Activated naive CD4-positive, alpha-beta T cell (primary cell): ENCODE measurements at places on chromosomes 3 and 15.

DNA sequence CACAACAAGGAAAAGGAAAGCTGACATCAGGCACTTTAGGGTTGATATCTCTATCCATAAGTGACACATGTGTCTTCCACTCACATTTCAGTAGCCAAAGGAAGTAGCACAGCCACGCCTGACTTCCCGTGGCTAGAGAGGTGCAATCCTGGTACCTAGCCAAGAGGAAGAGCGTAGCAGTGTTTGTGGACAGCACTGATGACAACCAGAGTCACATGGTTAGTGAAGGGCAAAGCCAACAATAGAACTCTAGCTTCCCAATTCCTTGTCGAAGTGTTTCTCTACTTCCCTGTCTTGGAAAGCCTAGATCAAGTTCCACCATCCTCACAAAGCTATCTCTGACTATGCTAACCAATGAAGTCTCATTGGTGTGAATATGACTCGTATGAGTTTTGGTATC, 189.2 kb downstream of the RSL24D1 start:
- DNase-seq: no peak

- no peak for DNase-seq
These were observed 29.3 kb upstream of the SH3BP5 start for GRCh38 chr3:15361494-15362214.

DNA sequence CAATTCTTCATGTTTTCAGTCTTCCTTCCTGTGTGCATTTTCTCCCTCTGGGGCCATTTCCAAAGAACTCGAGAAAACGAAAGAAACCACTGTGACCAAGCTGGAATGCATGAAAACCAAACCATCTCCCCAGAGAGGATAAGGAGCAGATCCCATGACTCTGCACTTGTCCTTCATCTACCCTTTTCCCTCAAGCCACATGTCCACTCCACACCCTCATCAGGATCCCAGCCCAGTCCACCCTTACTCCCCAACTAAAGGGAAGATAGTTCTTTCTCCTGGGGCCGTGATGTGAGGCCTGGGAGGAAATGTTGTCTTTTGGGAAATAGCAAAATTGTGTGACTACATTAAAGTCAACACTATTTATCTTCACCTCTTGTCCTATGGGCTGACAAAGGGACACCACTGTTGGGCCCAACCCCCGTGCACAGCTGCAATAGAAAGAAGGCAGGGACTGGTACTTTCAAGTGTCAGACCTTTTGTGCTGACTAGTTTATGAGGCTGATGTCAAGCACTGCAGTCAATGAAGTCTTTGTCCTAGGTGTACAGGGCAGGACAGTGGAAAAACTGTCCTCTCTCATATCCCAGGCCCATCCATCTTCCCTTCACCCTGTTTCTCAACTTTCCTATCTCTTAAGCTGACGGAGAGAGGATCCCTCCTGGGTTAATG, 487.1 kb upstream of the NR2F2 start:
- no peak for DNase-seq

DNA sequence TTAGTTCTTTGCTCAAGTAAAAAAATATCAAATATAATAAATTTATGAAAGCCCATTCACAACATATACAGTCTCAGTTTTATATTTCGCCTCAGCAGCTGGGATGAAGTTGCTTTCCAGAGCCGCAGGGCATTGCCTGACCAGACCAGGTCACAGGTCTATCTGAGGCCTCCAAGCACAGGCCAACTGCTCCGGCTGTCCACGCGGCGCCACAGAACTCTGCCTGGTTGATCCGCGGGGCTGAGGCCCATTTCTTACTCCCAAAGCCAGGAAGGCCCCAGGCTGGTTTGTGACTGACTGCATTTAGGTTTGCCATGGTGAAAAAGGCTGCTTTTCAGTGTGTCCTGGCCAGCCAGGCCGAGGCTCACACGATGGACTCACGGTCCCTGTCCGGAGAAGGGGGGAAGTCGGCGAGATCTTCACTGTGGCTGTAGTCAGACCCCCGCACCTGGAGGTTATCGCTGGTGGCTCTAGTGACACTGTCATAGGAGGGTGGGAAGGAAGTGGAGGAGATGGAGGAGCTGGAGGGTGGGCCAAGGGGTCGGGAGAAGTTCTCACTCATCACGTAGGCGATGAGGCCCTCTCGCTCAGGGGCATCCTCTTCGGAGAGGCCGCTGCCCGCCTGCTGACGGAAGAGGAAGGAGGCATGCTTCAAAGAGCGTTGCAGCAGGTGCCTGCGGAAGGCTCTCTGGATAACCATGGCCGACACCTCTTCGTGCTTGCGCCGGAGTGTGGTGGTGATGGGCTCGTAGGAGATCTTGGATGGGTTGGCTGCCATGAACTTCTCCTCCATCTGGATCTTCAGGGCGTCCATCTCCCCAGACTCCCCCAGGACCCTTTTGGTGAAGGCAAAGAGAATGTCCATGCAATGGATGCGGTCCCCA, 54.1 kb downstream of the EXOG start:
- DNase-seq: no peak

GRCh38 chr3:87269723-87270122, 6.7 kb downstream of the POU1F1 start:
- DNase-seq: no peak

GRCh38 chr3:38698760-38699159, 49.3 kb upstream of the SCN5A start:
- no peak for DNase-seq

DNA sequence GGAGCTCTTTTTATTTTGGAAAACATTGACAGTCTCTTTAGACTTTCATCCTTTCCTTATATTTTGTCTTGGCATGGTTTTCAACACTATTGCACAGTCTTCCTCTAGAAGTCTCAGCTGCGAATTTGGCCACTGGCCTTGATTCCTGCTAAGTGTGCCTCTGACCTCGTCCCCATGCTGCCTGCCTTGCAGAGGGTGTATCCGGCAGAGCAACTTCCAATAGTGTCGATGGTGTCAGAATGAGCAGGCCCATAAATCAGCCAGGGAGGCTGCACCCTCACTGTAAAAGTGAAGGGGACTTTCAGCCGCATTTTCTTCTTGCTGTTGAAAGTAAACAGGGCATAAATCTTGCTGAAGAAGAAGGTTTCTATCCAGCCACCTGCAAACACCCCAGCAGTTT, 336.7 kb upstream of the TRIM42 start:
- DNase-seq: no peak

DNA sequence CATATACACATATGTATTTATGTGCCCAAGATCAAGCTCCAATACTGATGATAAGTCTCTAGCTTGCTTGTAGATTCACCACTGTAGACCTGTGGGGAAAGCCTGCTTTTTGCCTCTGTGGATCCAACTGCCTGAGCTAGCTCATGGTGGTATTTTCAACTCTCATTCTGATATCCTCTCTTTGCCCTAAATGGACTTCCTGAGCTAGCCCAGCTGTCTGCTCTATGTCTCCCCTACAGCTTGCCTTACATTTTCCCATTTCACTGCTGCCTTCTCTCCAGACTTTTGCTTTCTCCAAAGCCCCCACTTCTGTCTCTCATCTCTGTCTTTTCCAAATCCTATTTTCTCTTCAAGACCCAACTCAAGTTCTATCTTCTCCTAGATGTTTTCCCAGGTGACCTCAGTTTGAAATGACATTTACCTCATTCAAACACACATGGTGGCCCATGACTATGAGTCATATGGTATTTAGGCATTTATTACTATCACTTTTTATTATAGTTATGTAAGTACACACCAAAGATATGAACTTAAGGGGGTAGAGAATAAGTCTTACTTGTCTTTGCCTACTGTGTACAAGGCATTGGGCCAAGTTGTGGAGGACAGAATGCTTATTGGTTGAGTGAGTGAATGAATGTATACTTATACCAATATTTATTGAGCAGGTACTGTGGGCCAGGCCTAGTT, 191.7 kb downstream of the NR1D2 start:
- DNase-seq: no peak

GRCh38 chr3:185439745-185440466, 58.9 kb downstream of the TMEM41A start:
- DNase-seq: no peak

DNA sequence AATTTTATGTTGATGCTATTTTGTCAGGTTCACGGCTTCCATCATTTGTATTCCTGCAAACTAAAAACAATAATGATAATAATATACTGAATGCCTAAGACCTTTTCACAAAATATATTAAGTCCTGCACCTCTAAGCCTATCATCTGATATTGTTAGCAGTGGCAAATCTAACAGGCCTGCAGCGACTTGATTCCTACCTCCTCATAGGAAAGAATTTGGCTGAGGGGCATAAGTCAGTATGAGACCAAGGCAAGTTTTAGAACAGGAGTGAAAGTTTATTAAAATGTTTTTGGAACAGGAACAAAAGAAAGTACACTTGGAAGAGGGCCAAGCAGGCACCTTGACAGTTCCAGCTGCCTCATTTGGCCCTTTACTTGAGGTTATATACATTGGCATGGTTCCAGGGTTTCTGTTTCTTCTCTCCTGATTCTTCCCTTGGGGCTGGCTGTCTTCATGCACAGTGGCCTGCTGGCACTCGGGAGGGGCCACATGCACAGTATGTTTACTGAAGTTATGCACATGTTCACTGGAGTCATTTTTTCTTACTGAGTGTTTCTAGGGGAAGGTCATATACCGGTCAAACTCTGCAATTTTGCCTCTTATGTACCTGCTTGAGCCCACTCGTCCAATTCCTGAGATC, 418.1 kb downstream of the EPHA6 start:
- no peak for DNase-seq

- DNase-seq: no peak
These were observed 38.3 kb downstream of the ETV5 start for GRCh38 chr3:186070550-186070949.

GRCh38 chr3:72665701-72666446, 182.4 kb downstream of the SHQ1 start:
- peak; percentile 57 for DNase-seq

- DNase-seq: no peak
These were observed 110.3 kb downstream of the PLOD2 start for GRCh38 chr3:146050691-146051090.

- DNase-seq: no peak
These were observed 127.6 kb upstream of the LMOD3 start for GRCh38 chr3:69250014-69250413.

- DNase-seq: no peak
These were observed 174.2 kb upstream of the FRMD4B start for GRCh38 chr3:69560116-69560515.
